ENCODE measurements at places on chromosomes 11 and 22.
A peak's percentile ranks its signal among the peaks of the same experiment; 100 is the strongest.

DNA sequence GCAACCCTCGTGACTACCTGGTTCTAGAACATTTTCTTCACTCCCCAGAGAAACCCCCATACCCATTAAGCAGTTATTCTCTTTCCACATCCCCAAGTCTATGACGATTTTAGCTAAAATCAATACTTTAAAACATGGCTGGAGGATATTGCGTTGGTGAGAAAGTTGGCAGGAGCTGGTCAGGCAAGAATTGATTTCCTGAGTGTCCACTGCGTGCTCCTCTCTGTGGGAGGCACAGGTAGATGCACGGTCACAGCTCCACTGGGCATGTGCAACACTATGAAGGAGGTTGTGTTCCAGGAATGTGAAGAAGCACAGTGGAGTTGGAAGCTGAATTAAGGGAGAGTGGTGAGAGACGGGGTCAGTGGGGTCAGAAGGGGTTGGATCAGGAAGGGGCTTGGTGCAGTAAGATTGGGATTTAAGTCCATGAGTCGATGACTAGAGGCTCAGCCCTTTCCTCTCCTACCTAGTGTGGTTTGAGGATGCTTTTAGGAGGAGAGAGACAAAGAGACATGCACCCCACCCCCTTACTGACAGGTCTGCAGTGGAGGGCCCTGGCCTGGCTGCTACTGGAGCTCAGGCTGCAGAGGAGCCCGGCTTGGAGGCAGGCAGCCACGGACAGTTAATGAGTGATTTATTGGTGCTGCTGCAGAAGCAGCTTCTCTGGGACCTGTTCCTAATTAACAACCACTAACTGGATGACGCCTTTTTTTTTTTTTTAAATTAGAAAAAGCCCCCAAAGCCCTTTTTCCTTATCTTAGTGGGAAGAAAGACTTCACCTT, 395.6 kb downstream of the TENM4 start:
- peak; percentile 36 for DNase-seq

GRCh38 chr22:47230251-47230650, 467.8 kb downstream of the TBC1D22A start:
- DNase-seq = no peak

GRCh38 chr22:35539910-35540594, 579 bp upstream of the RASD2 start:
- DNase-seq = peak; percentile 51

GRCh38 chr22:28887725-28888459, 4.5 kb downstream of the ZNRF3 start:
- no peak for DNase-seq

DNA sequence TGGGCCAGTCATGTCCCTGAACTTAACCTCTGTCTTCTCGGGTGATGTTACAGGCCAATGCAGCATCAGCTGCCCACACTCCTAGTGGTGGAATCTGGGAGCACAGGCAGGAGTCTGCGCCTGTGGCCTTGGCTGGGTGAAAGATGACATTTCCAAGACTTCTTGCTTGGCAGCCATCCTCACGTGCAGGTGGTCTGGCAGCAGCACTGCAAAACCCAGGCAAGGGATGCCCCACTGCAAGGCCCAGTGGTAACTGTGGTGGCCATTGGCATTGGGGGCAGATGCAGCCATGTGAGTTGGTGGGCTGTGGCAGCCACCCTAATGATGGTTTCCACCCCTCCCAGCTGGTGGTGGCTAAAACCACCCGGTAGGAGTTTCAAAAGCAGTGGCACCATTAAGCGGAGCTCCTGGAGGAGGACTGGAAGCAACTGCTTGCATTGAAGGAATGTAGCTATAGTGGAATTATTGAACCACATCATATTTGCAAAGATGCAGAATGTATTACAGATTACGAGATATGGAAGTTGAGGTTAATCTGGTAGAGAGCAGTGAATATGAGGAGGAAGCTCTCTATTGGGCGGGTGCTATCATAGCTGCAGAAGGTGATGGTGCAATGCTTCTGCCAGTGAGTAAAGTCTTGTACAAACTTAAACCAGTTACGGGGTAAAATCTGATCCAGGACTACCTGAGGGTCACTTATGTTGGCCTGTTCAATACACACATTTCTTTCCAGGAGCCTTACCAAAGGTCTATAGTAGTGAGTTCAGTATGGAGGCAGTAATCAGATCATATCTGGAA, 120.7 kb upstream of the TOP3B start:
- no peak for DNase-seq

GRCh38 chr11:1194231-1194976, 28.5 kb upstream of the MUC5B start:
- DNase-seq = no peak

GRCh38 chr22:42797011-42797410, 60.1 kb downstream of the ARFGAP3 start:
- no peak for DNase-seq

GRCh38 chr11:118151431-118151830, 1.2 kb downstream of the SCN4B start:
- peak; percentile 70 for DNase-seq

DNA sequence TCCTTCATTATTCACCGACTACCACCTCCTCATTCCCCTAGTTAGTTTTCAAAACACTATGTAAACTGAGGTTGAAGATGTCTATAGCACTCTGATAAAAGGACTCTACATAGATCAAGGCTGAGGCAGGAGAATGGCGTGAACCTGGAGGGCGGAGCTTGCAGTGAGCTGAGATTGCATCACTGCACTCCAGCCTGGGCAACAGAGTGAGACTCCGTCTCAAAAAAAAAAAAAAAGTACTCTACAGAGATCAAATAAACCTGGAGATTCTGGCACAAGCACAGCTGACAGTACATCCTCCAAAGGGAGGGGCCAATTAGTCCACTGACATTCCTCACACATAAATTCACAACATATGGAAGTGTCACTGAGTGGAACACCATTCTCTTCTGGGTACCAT, 31.0 kb downstream of the TSG101 start:
- DNase-seq = no peak

DNA sequence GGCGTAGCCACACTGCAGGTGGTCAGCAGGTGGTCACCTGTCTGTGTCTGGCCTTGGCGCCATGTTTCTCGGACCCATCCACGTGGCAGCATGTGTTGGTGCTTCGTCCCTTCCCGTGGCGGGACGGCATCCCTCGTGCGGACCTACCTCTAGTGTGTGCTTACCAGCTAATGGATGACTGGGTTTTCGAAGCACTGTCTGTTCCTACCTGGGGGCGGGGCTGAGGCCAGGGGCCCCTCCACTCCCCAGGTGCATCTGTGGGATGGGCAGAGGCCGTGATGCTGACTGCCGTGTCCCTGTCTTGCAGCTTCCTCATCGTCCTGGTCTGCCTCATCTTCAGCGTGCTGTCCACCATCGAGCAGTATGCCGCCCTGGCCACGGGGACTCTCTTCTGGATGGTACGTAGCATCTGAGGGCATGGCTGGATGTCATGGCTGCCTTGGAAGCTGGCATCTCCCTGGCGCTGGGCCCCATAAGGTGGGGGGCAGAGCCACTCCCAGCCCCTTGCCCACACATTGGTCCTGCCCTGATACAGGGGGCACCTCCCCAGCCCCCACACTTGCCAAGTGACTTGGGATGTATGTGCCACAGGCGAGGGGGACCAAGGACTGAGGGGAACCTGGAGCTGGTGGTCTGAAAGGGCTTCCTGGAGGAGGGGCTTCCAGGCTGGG, 82.9 kb downstream of the KCNQ1 start:
- no peak for DNase-seq

DNA sequence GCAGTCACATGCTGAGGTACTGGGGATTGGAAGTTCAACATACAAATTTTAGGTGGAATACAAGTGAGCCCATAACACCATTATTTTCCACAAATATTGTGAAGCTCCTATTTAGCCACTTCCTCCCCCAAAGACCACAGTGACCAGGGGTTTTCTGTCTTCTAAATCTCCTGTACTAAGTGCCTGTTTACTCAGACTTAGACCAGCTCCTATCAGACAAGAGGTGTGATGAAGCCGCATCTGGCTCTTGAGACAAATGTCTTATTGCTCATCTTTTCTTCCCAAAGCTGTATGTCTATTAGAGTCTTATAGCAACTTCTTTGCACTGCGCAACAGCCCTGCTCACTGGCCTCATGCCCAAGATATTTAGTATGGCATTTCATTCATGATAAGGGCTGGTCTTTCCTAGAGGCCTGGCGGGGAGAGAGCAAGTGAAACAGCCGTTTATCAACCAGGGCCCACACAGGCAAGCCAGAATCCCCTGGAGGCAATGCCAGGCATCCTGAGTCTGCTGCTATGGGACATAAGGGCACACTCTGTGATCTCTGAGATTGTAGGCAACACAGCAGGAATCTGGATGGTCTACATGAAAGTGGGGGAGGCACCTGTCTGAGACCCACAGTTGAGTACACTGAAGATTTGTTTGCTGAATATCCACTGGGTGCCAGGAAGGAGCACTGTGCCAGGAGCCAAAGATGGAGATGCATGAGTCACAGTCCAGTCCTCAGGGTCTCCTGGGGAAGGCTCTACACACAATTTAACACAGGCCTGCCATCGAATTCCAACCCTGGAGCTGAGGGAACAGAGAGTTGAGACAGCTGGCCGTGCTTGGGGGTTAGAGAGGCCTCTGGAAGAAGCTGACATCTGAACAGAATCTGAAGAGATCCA, 78.5 kb upstream of the NCAM1 start:
- peak; percentile 8 for DNase-seq

DNA sequence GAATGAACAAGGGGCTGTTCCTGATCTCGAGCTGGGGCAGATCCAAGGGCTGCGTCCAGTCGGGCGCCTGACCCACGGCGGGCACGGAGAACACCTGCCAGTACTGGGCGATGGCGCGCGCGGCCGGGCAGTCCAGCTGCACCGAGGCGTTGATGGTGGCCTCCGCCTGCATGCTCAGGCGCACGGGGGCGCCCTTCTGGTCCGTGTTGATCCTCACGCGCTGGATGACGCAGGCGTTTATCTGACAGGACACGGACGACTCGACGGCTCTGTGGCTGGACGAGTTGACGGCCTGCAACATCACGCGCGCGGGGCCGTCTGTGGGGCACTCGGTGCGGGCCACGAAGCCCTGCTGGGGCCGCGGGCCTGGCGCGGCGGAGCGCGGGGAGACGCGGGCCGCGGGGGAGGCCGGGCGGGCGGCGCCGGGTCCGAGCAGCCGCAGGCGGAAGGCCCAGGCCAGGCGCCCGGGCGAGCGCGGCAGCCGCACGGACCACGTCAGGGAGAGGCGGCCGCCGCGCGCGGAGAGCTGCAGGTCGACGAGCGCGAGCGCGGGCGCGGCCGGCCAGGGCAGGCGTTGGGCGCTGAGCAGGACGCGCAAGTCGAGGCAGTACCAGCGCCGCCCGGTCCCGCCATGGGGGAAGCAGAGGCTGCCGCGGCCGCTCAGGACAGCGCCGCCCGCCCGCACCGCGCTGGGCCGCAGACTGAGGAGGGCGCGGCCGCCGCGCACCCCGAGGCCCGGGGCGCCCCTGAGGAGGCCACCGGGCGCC, 511 bp downstream of the PKDREJ start:
- DNase-seq = no peak

- no peak for DNase-seq
Measured at GRCh38 chr11:1193326-1194230, 29.3 kb upstream of the MUC5B start.

GRCh38 chr22:30600921-30601320, 6.1 kb upstream of the TCN2 start:
- no peak for DNase-seq

- DNase-seq = peak; percentile 86
Measured at GRCh38 chr11:73393479-73394415, 17.5 kb downstream of the RELT start.

DNA sequence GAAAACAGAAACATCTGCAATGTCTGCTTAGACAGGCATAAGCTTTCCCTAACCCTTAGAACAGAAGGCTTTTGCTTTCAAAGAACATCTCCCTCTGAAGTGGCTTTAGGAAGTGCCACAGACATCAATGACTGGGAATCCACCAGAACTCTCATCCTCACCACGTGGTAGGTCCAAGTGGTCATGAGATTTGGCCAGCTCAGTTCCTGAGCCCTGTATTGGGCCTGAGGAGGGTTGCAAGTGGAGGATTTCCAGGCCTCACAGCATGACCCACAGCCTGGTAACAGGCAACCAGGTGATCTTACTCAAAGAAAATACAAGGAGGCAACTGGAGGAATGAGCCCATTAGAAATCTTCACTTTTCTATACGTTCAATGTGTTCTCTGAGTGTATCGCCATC, 1.6 kb downstream of the CASP1 start:
- no peak for DNase-seq

DNA sequence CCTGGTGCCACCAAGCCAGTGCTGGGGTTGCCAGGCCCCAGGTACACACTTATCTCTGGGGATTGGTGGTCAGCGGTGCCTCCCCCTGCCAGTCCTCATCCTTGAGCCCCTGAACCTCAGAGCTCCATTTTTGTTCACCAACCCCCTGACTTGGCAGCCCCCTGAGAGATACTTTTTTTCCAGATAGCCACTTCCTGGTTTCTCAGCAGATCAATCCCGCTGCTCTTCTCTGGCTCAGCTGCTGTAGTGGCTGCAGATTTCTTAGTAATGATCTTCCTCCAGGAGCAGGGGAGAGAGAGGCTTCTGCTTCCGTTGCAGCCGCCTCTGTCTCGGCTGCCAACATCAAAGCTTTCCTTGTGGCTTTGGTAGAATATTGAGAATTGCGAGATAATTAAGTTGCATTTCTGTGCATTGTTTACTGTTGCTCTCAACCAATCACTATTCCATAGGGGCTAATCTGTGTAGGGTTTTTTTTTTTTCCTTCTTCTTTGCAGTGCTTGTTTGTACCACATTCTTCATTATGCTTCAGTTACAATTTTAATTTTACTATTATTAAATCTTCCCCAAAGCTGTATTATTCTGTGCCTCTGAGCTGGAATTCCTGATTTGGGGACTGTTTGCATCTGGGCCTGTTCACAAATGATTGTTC, 92.1 kb downstream of the PKNOX2 start:
- no peak for DNase-seq

- DNase-seq = no peak
Measured at GRCh38 chr11:34811858-34812257, 104.3 kb downstream of the APIP start.

- no peak for DNase-seq
Measured at GRCh38 chr11:131685206-131685605, 314.8 kb downstream of the NTM start.

- no peak for DNase-seq
Measured at GRCh38 chr11:100825626-100826025, 138.5 kb downstream of the ARHGAP42 start.

DNA sequence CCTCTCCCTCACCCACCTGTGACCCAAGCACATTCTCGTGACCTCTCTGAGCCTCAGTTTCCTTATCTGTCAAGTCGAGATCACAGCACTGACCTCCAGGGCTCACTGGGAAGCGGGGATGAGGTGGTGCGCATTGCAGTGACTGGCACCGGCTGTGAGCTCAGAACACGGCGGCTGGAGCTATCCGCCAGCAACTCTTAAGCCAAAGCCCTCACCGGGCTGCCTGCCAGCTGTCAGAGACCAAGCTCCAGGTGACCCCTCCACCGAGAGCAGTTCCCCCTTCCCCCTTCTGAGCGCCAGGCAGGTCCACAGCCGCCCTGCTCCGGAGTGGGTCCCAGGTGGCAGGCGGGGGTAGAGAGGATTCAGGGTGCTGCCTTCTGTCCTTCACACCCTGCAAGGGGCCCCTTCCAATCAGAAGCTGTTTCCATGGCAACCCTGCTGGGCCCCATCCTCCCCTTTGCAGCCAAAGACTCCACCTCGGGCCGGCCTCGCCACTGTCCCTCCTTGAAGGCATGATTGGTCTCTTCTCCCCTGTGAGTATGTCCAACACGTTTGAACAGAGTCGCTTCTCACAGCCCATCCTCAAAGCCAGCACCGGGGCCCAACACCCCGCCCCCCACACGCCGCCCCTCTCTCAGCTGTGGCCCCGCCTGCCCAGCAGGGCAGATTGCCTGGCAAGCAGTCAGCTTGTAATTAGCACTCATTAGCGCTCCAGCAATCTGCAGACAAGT, 98.7 kb downstream of the WNT7B start:
- DNase-seq = peak; percentile 23

Data from G401 (cell line).